ENCODE measurements at places on chromosomes 16 and 17.

GRCh38 chr17:15081008-15081407 lies 184.1 kb downstream of the PMP22 start:
- DNase-seq = no peak

DNA sequence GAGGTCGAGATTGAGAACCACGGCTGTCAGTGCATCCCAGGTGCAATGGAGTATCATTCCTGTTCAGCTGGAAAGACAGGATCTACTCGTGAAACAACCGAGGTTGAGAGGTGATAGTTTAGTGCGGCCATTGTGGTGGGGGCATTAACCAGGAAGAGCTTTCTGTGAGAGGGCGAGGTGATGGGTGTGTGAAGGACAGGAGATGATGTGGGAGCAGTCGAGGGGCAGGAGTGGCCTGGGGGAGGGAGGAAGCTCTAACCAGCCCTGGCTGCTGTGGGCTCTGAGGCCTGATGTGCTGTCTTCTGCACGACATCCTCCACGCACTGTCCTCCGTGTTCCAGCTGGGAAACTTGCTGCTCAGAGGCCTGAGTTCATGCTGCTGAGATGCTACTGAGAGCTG lies 22.0 kb downstream of the GOSR2 start:
- no peak for DNase-seq

GRCh38 chr16:1532081-1532760 lies 1.2 kb upstream of the TMEM204 start:
- DNase-seq = no peak

DNA sequence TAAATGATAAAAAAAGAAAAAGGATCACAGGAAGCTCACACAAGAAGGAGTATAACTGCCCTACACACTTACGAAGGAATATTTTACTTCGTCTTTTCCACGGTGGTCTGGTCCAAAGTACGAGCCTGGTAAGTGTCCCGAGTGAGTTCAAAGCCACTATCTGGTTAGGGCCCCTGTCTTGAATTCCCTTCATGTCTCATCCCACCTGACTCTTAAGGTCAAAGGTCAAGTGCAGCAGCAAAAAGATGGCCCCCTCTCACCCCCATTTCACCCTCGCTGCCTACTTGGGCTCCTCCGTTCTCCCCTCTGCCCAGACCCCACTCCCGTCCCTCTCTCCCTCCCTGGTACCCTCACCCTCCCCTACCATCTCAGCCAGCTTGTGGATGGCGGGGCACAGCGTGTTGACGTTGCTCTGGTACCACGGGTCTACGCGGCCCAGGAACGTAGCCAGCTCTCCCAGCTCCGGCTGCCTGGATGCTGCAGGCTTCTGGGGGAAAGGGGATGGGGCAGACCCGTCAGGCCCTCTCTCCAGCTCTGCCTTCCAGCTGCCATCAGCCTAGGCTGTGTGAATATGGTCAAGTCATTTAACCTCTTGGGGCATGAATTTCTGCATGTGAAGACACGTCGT lies 27.8 kb upstream of the MFSD6L start:
- DNase-seq = no peak

DNA sequence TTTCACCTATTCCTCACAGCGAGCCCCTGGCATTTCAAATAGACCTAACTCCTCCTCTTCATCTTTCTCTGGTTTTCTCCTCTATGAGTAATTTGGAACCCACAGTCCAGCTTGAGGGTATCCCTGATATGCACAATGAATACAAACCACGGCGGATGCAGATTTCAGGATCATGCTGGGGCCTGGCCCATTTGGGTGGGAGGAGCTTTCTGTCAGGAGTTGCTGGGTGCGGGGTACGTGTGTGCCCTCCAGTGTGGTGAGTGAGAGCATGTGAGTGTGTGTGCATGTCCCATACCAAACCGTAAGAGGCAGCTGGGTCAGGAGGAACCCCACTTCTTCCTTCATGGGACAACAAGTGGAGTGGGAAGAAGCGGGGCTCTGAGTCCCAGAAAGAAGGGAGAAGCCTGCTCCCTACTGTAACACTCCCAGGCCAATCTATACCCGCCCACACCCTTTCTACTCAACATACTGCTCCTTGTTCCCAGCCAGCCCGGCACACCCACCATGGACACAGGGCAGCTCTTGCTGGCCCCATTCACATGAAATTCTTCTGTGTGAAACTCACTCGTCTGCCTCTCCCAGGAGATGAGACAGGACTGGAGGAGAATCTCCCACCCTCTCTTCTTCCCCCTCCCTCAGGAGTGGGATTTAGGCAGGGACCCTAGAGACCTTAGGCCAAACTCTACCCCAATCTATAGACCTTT lies 18.4 kb downstream of the CNTNAP1 start:
- DNase-seq = no peak

- DNase-seq = no peak
These were observed 16.2 kb upstream of the ALKBH5 start for GRCh38 chr17:18167421-18167820.

DNA sequence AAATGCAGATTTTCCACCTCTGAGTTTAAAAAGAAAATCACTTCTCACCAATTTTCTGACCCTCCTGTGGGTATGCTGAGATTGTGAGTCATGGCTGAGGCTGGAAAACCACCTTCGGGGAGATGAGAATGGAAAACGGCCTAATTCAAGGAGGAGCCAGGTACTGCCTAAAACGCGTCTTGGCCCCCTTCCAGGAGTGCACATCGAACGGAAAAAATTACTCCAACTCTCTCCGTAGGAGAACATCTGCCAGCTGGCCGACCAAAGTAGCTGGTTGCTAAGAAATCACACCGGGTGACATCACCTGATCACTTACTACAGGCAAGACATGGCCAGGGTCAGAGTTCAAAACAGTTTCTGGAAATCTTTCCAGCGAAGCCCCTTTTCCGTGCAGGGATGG lies 107.6 kb downstream of the ZNF423 start:
- no peak for DNase-seq

GRCh38 chr16:67294171-67294757 lies 14.9 kb downstream of the PLEKHG4 start:
- DNase-seq = no peak

- no peak for DNase-seq
These were observed 31.0 kb downstream of the NAGPA start for GRCh38 chr16:5002699-5003143.

DNA sequence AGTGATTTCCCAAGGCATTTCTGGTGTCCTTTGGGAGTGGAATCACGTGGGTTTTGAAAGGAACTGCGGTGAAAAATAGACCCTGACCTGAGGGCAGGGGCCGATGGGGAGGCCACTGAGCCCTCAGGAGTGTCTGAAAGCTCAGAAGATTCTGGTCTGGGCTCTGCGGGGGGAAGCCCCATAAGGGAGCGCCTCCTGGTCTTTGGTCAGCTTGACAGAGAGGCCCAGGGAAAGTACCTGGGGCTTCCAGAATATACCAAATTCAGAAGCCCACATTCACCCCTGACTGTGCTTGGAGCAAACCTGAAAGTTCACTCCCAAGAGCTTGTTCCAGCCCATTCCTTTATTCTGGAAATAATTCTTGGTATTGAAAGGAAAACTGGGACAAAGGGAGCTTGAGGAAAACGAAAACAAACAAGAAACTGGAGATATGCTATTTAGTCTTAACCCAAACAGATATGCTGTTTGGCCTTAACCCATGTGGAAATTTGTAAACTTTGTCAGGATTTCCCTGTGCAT lies 23.2 kb upstream of the NAGLU start:
- no peak for DNase-seq

GRCh38 chr17:42414704-42415409 lies 8.2 kb downstream of the CAVIN1 start:
- peak; percentile 70 for DNase-seq

DNA sequence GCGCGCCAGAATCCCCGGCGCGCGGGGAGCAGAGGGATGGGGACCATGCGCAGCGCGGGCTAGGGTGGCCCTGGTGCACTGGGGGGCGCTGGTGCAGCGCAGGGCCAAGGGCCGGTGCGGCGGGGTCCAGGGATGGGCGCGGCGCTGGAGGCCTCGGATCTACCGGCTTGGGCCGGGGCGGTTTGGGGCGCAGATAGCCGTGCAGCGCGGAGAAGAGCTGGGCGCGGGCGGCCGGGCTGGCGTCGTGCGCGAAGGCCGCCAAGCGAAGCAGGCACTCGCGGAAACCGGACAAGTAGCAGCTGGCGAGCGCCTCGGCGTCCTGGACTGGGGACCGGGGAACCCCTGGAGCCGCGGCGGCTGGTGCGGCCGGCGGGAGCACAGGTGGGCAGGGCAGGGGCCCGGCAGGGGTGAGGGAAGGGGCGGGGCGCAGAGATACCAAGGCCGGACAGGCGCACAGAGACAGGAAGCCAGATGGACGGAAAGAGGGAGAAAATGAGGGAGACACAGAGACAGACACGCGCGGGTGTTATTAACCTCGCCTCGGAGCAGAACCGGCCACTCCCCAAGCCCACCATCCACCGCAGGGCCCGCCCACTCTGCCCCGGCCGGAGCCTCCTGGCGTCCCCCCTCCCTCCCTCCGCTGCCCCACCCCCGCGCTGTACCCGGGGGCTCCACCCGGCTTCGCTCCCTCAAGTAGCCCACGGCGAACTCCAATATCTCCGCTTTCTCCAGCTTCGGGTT lies 2.1 kb downstream of the HES7 start:
- peak; percentile 14 for DNase-seq

DNA sequence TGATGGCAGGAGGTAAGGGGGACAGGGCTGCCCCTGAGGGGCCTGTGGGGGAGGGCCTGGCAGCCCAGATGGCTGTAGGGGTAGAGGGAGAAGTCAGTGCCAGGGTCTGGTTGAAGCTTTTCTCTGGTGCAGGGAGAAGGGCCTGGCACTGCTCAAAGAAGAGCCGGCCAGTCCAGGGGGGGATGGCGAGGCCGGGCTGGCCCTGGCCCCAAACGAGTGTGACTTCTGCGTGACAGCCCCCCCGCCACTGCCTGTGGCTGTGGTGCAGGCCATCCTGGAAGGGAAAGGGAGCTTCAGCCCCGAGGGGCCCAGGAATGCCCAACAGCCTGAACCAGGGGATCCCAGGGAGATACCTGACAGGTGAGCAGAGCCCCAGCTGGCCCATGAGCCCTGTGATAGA lies 2.8 kb upstream of the NOL3 start:
- no peak for DNase-seq

GRCh38 chr16:28477311-28477920 lies 5.3 kb upstream of the NPIPB7 start:
- no peak for DNase-seq

GRCh38 chr16:30722443-30722842 lies 23.5 kb downstream of the SRCAP start:
- no peak for DNase-seq

DNA sequence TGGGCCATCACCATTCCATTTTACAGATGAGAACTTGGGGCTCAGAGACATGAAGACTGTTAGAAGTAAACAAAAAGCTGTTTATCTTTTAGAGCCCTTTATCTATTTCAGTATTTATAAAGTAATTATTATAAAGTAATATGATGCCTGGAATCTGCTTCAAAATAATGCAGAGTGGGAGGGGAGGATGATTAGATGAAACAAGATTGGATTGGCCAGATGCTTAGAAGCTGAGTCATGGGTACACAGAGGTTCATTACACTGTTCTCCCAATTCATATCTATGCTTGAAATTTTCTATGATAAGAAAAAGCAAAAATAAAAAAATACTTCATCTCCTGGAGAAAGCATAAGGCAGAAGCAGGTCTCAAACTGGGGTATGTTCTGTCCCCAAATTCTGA lies 29.4 kb downstream of the TOM1L2 start:
- DNase-seq = no peak
